ENCODE measurements at places on chromosomes 4 and X. TPM values are rescaled to one million over a fixed set of nuclear protein-coding genes. Genes with fewer than 3 reads are reported as not detected.

Gene JADE3
- total RNA-seq = 7.5 TPM

Gene SLC38A5
- total RNA-seq = 1.5 TPM

Gene SPARCL1
- not detected for total RNA-seq

Gene VCX
- total RNA-seq = not detected

Gene PRSS12
- total RNA-seq = 70.8 TPM

Gene MGARP
- 4.7 TPM for total RNA-seq

Gene ERAS
- total RNA-seq = not detected

DNA sequence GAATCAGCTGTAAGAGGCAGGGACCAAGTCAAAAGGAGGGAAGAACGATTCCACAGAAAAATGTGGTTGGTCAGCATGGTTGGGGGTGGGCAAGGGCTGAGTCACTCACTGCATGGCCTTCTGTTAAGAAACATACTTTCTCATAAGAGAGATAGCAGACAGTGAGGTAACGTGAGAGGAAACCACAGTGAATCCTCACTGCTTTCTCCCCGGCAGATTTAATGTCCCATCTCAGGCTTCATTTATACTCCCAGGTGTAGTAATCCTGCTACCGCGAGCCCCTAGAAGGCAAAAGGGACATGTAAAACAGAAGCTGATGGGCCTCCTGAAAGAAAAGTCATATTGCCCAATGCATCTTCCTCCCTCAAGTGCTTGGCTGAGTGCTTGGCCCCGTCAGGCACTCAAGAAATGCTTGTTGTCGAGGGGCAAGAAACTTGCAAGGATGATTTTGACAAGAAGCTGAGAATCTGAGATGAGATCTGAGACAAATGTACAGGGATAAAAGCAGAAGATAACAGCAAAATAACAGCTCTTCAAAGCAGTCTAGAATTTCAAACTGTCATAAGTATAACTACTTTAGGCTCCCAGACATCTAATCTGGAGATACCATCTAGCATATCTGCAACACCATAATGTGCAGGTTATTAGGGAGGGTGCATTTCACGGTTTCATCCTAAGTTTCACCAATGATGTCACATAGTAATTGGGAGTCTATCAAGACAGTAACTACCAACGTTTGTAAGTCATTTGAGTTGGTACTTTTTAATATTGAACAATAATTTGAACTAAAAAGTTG lies 40.2 kb downstream of the SH3KBP1 start:
- peak; percentile 65 for DNase-seq

DNA sequence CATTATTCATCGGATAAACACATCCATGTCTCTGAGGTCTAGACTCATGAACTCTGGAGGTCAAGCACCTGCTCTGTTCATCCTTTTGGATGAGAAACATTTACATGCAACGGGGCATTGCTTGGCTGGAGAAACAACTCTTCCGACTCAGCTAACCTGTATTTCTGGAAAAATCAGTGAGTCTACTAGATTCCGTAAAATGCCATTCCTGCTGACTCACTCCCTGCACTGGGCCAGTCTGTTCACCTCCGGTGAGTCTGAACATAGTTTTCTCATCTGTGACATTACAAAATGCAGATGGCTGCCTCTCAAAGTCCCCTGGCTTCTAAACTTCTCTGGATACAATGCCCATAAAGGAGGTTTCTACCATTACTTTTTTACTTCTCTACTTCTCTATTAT lies 185.7 kb upstream of the HS3ST1 start:
- peak; percentile 87 for DNase-seq

DNA sequence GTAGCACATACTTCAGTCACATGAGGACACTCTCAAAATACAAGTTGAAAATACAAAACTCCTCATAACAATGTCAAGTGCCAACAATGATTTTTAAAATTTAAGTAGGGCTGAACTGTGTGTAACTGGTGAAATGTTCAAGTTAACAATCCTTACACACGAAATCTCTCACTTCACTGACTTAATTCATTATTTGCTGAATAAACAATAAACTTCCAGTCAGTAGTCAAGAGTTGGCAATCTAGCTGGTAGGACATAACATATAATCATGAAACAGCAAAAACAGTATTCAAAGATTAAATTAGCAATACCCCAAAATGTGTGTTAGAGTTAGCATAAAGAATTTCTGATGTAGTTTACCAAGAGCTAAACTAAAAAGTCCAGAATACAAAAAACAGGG lies 1.9 kb upstream of the RAB33B start:
- DNase-seq = no peak

DNA sequence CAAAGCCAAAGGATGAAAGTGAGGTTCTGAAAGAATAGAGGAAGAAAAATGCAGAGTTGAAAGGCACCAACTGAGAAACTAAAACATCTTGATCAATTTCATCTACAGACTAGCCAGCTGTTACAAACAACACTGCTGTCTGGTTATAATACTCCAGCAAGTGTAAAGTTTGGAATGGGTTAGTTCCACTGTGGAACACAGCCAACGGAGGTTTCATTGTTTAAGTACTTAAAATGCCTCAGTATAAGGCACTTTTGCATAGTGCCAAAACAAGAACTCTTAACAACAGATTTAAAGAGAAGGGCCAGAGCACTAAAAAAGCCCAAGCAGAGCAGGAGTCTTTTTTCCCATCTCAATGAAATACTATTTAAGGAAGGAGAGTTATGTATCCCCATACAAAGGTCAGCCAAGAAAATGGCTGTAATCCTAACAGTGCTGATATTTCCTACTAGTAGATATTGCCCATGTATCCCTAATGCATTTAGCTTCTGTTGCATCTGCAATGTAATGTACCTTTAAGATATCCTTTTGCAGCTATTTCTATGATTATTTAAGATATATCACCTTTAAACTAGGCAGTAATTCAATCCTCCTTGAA lies 16.5 kb downstream of the ACSL4 start:
- no peak for DNase-seq

DNA sequence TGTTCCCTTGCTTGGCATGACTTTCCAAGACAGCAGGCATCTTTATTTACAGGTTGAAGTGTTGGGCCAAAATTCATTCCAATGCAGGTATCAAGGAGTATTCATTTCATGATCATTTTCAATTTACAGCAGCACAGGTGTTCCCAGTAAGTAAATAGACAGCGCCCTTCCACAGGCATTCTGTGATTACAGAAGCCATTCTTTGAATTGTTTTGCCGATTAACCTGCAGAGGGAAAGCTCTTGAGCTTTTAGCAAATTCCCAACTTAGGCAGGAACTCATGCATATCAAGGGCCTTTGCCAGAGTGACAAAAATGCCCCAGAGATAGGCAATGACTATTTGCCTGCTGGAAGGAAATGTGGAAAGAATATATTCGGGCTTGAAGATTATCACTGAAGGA lies 6.8 kb downstream of the TXK start:
- DNase-seq = no peak

- DNase-seq = no peak
These were observed 3.9 kb downstream of the SHISA3 start for GRCh38 chr4:42401171-42401570.

GRCh38 chr4:7564242-7564641 lies 129.5 kb upstream of the PSAPL1 start:
- DNase-seq = no peak

GRCh38 chrX:108439961-108440696 lies 491 bp downstream of the COL4A5 start:
- no peak for DNase-seq

DNA sequence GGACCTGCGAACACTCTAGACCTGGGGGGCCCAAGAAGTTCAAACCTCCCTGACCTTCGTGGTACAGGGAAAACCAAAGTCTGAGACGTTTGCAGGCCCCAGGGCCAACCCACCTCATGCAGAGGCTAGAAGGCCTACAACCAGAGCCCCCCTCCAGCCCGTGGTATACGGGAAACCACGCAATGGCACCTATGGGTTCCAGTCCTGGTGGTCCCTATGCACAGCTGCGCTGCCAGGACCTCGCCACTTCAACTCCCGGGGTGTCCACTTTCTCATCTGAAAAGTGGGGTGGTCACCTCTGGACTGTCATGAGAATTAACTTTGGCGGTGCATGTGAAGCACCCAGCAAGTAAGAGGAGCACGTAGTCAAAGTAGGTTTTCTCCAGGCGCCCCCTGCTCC lies 8.4 kb upstream of the MSX1 start:
- DNase-seq = no peak

DNA sequence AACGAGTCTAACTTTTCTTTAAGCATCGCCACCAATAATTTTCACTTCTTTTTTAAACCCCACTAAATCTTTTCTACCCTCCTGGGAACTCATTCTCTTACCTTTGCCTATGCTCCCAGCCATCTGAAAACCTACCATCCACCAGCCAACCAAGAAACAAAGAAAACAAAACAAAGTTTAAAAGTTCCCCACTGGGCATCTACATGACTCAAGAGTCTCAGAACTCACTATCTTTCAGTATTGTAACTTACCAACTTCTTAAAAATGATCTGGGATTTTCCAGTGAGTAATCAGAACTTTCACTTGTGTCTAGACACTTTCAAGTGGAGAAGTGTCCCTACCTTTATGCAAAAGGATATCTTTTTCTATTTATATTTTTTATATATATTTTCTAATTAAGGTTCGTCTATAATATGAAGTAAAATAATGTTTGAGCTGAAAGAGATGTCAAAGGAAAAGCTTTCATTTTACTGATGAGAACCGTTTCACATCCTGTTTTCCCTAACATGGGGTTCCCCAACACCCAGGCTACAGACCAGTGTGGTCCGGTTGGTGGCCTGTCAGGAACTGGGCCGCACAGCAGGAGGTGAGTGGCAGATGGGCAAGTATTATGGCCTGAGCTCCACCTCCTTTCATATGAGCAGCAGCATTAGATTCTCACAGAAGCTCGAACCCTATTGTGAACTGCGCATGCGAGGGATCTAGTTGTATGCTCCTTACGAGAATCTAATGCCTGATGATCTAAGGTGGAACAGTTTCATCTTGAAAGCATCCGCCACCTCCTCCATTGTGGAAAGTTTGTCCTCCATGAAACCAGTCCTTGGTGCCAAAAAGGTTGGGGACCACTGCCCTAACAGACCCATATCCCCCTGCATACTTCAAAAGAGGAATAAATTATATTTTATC lies 9.8 kb upstream of the TIGD2 start:
- DNase-seq = peak; percentile 39

DNA sequence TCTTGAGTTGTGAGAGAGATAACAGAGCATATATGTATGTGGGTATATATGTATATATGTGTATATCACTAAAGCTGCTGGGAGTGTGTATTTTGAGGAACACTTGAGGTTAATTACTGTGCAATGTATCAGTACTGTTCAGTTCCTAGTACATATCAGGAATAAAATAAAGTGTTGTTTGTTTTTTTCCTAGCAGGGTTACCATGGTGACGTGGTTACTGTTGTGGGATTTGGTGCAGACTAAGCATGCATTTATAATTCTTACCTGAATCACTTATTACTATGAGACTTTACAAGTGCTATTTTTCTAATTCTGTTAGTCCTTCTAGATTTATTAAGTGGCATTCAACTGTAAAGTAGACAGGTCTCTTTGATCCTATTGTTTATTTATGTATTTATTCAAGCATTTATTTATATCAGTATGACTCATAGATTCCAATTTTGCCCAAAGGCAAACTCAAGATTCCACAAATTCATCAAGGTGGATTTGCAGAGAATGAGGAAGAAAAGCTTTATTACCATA lies 26.9 kb upstream of the BEX4 start:
- peak; percentile 10 for DNase-seq

DNA sequence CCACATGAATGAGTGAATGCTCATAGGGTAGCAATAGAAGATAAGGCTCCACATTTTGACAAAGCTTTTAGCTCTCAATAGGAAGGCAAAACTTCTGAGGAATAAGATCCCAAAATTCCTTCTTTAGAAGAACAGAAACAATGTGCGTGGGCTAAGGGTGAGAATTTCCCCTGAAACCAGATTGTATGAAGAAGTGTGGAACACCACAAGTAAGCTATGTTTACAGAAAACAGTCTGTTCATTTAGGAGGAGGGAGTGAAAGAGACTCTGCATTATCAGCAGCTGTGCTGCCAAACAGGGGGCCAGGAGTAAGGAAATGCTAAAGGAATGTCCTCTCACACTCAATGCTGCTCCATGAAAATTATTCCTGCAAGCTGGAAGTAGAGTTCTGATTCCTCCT lies 851.6 kb downstream of the CENPC start:
- DNase-seq = no peak

GRCh38 chr4:107034996-107035818 lies 906 bp downstream of the DKK2 start:
- DNase-seq = no peak

- no peak for DNase-seq
These were observed 2.4 kb downstream of the PDZD4 start for GRCh38 chrX:153827903-153828302.

DNA sequence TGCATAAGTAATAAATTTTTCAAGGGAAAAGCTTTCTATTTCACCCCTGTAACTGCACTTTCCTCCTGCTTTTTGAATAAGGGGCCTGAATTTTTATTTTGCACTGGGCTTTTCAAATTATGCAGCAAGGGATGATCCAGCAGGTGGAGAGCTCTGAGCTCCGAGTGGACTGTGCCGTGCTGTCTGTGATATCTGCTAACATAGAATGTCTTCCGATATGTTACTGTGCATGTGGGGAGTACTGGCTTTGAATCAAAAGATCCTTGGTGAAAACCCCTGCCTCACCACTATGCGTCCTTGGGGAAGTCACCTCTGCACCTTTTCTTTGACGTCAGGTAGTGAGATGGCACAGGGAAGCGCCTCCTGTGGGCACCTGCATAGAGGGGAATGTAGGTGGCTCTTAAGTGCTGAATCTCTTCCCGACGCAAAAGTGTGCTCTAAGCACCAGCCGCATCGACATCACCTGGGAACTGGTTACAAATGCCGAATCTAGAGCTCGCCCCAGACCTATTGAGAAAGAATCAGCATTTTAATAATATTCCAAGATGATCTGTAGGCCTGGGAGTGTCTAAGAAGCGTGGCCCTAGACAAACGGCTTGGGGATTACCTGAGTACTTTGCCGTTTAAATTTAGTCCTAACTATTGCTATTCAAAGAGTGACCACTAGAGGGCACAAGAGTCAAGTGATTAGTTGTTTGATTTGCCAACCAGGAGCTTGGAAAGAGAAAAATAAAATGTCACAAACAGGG lies 19.2 kb upstream of the WFS1 start:
- DNase-seq = peak; percentile 57
